ENCODE measurements at places on chromosomes 5 and 9.

DNA sequence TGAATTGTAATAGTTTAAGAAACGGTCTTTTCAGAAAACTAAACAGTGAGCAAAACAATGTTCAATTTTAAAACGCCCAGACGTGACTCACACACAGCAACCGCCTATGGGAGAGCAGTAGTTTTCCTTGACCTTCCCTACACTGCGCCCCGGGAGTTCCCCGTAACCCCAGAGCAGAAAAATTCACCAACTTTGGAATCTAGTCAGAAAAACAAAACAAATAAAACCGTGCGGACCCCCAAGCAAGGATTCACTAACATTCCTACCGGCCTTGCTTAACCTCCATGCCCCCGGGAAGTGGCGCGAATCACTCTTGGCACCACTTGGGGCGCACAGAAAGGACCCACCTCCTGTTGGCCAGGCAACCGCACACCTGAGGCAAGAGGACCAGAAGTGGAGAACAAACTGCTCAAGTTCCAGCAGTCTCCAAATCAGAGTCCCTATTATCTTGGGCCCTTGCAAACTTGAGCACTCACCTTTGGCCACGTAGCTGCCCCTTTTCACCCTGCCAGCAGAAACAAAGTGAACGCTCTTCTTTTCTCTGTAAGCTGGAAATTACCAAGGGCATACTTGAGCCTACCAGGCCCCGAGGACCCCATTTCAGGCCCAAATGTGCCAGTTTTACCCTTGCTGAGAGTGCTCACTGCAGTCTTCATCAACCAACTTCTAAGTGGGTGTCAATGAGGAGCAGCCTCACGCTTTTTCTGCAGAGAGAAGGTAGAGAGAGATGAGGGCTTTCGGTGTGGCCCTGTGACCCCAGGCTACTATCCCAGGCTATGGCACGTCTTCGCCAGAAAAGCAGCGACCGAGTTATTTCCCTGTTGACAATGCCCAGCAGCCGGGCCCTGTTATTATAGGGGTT is 189.7 kb downstream of the MEF2C start:
- no peak for DNase-seq

DNA sequence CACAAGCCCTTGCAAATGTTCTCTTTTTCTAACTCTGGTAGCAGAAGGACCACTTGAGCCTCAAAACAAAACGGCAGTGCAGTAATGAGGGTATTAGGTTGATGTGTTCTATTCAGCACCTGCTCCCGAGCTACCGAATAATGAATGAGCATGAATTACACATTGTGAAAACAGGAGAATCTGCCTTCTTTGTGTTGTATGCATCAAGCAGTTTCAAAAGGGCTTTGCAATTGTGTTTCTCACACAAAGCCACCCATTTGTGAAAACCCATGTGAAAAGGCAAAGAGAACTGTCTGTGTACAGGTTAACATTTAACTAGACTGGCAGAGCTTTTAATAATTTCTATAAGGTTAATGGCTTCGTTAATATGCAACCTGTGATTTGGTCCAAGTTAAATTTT is 97.8 kb downstream of the STK32A start:
- DNase-seq = no peak

DNA sequence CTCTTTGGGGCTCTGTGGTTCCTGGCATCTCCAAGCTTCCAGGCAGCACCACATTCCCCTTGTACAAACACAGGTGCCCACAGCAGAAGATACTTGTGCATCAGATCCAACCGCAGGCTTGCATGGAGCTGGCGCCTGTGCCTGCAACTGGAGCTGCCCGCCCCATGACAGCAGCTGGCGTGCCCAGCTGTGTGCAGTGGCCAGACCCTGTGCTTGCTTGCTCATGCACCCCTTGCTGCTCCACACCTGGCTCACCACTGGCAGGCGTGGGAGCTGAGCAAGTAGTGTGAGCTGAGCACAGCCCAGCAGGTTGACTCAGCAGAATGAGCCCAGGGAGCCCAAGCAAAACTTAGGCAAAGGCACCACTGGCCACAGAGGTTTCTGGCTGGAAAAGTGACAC is 84.4 kb upstream of the STARD4 start:
- no peak for DNase-seq

GRCh38 chr9:29685531-29685930 is 2112.2 kb upstream of the C9orf72 start:
- DNase-seq = no peak

DNA sequence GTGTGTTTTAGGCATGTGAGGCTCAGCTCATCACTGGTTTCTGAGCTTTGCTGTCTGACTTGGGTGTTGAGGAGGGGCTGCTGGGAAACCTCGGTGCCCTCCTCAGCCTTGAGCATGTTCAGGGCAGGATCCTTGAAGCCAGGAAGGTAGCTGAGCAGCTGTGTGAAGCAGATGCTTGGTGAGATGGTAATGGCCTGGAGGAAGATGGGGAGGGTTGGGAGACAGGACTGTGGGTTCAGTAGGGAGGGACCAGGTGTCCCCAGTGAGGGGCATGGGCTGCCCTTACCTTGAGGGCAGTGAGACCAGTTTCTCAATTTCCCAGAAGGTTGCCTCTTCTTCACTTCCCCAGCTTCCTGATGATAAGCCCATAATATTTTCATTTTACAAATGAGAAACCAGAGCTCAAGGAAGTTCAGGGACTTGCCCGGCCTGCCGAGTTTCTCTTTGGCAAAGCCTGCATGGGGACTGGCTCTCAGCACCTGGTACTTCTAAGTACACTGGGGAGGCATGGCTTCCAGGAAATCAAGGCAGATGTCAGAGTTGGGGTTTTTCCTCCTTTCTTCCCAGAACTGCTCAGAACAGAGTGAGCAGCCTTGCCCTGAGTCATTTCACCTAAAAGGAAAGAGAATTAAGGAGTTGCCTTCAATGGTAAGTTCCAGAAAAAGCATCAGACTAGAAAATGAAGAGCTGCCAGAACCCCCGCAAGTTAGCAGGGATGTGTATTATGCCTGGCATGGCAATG is 225.7 kb downstream of the MAST4 start:
- DNase-seq = no peak
